ENCODE measurements at places on chromosomes 2 and 18.

GRCh38 chr2:20062615-20063545 is 11.5 kb upstream of the LAPTM4A start:
- no peak for DNase-seq

DNA sequence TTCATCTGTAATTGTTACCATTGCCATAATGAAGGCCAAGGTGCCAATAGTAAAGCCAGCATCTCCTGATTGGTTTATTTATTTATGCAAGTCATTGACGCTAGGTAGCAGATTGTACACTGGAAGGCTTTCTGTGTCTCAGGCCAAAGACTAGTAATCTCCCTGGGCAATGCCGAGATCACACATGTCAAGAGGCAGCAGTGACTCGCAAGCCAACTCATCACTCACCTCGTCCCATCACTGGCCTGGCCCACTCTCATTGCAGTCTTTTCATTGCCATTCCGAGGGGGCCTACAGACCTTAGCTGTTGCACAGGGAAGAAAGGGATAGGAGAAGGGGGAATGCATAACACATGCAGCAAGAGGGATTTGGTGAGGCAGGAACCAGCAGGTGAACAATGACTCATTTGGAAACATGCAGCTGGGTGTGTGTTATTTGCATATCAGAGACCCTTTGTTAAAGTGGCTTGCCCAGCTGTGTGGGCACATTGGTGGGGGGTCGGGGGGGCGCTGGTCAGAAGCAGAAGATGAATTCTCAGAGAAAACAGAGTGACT is 448.7 kb upstream of the HNRNPA3 start:
- no peak for DNase-seq

DNA sequence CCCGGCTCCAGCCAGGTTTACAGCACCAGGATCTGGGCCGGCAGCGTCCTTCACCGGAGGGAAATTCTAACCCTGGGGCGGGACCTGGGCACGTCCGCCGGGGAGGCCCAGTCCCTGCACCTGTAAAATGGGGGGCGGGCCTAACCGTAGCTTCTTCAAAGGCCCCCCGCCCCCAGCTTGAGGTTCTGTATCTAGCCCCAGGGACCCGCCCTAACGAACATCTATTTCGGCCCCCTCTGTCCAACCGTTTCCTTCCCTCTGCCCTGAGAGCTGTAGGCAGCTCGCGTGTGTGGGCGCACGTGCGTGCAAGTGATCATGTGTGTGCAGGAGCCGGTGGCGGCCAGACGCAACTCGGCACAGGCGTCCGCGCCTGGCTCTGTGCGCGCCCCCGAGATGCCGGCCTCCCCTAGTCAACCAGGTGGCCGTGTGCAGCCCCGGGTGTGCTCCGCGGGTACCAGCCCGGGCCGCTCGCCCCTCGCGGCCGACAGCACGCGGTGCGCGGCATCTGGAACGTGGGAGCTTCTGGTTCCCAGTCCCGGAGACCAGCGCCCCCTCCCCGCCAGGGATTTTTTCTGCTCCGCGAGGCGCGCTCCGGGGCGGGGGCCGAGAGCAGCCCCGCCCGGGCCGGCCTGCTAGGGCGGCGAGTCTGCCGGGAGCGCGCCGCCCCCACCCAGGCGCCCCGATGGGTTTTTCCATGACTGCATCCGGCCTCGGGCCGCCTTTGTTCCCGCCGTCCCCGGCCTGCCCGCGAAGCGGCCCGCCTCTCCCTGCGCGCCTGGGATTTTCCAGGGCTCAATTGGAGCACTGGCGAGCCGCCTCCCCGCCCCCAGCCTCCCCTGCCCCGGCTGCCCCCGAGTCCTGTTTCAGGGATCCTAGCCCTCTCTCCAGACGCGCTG is 21.2 kb downstream of the TEX44 start:
- peak; percentile 71 for DNase-seq

DNA sequence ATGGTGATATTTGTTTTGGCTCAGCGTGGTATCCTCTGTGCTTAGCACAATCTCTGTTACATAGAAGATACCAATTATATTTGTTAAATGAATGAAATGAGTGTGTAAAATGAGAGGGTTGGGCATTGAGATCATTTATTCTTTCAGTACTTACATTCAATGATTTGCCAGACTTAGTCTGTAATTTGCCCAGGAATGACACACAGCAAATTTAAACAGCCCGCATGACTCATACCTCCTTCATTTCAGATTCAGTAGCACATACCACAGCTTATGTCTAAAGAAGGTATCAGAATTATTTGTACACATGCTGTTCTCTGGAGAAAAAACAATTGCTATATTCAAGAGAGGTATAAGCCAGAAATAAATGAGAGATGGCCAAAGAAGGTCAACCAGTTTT is 37.0 kb downstream of the KLHL14 start:
- DNase-seq, result no peak

DNA sequence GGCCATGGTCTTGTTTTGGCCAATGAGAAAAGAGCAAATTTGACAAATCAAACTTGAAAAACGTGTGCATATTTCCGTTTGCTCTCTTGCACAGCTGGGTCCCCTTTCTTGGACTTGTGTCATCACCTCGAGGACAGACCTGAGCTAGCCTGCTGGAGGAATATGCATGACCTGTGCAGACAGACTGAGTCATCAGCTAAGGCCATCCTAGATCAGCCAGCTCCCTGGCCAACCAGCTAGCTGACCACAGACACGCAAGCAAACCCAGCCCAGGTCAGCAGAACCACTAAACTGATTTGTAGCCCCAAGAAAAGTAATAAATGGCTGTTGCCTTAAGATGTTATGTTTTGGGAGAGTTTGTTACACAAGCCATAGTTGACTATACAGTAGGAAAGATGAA is 61.3 kb upstream of the PAX3 start:
- no peak for DNase-seq

GRCh38 chr2:240618776-240619175 is 6.5 kb upstream of the GPR35 start:
- no peak for DNase-seq

DNA sequence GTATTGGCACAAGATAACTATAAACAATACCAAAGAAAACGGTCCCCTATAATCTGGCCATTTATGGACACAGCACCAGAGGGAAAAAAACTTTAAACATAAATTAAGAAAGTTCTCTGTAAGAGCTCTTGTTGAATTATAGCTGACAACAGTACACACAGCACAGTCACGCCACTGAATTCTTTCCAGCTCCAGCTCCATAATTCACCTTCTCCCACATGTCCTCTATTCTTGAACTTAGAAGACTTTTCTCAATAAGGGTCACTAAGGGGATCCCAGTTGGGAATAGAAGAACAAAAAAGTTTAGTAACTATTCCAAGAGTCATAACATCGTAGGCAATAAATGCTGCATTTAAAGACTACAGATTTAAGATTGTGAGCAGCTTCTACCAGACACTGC is 124.6 kb upstream of the CYP1B1 start:
- no peak for DNase-seq

- DNase-seq, result no peak
These were observed 6.1 kb downstream of the DCTN1 start for GRCh38 chr2:74373985-74374384.

GRCh38 chr2:180990794-180991193 is 10.4 kb downstream of the UBE2E3 start:
- no peak for DNase-seq

- no peak for DNase-seq
These were observed 90.0 kb downstream of the CRACDL start for GRCh38 chr2:98846041-98846440.

GRCh38 chr18:51253476-51253875 is 56.0 kb upstream of the MEX3C start:
- no peak for DNase-seq

DNA sequence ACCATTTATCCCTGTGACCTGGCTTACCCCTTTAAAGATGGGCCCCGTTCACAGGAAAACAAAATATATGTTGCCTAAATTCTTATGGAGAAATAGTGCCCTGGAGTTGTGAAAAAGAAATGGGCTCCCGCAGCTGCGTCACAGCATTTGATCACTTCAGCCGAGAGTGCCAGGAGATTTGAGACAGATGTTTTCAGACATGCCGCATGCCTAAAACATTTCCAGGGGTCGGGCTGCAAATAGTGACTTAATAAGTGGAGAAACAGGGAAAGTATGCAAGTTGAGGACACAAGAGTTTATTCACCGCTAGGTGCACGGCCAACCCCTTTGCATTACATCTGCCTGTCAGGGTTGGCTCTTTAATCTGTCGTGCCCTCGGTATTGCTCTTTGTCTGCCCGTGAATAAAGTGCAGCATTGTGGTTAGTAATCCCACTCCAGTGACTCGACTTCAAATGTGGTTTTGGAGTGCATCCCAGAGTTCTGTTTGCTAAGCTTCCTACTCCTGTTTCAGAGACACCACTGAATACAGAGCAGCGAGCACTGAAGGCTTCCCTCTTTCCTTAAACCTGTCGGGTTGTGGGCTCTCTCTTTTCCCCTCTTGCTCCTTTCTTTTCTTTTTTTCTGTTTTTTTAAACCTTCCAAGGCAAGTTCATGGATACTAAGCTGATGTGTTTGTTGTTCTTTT is 187.5 kb downstream of the LTBP1 start:
- DNase-seq, result no peak

DNA sequence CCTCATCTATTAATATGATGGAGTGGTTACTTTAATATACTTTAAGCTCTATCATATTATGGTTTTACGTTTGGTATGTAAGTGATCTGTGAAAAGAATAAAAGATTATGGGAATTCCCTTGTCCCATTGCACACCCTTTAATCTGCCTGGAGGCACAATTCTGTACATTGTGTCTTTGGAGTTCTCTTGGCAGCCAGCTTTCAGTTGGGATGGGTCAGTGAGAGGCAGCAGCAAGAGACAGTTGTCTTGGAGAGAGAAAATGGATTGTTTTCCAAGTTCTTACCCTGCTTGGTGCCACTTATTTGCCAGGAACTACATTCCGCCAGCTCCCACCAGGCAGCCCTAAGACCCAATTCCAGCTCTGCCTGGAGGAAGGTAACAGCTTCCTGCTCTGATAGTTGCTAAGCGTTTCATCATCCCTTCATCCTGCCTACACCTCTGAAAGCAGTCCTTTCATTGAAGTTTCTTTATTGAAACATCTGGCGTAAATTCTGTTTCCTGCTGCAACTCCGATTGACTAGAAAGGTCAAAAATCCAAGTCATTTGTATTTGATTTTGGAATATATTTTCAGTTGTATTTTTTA is 365.2 kb downstream of the AKAIN1 start:
- no peak for DNase-seq

DNA sequence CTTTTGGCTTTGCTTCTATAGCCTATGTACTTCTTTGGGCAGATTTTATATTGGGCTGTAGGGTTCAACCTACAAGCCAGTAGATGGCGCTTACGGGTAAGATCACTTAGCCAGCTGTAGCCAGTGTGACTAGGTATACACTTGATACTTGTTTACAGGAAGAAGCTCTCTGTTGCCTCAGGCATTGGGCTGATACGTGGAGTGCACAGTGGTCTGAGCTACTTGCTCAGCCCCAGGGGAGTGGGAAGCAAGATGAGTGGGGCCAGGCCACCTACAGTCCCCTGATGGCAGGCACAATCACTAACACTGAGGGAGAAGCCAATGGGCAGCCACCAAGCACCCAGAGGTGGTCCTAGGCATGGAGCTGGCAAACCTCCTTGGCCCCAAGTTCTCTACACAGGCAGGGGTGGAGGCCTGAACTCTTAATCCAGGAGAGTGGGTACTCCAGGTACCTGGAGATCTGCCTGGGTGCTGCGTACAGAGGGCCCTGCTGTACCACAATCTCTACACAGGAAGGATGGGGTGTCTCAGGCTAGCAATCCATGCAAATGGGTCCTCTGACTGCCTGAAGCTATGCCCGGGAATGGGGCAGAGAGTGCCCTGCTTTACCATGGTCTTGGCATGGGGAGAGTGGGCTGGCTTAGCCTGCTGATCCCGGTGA is 122.2 kb downstream of the NCOA1 start:
- DNase-seq, result no peak

- DNase-seq, result no peak
These were observed 78.7 kb downstream of the HS1BP3 start for GRCh38 chr2:20572221-20572620.

DNA sequence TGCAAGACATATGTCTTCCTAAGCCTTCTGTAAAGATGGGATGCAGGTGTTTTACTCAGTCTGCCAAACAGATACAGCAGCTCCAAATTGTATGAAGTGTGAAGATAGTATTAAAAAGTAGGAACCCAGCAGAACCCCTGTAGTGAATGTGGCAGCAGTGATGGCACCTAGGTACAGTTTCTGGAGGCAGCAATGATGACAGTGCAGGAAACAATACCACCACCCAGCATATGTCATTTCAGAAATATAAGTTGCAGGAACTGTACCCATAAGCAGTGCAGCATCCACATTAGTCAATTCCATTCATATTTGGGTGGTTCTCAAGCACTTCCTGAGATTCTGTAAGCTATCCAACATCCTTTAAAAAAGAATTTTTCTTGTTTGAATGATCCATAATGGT is 46.7 kb upstream of the ATP5MC3 start:
- no peak for DNase-seq

GRCh38 chr2:224841910-224842309 is 125.7 kb upstream of the CCDC195 start:
- DNase-seq, result no peak

DNA sequence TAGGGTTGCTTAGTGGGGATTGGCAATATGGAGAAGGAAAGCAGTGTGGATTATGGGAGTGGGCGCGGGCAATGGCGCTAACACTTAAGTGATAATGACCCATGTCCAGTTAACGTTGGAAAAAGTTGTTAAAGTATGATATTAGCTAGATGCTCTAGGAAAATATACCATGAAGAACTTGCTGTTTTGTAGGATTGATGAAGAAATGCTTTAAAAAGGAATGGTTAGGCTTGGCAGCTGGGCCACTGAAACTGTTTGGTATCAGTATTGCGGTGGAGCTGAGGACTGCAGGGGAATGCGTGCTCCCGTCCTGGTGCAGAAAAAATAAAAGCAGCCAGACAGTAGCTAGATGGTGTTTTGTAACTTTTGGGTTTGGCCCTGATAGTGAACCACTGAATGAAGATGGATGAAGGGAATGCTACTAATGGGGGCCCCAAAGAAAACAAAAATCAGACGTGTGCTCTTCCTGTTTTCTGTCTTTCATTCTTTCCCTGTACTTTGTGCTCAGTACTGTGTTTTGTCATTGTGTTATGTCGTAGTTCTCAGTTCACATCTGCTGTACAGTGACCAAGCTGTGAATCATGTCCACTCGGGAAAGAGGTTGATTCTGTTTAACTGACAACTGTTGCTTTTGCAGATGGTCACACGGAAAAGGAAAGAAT is 999 bp downstream of the INSIG2 start:
- no peak for DNase-seq

Data from activated CD8-positive, alpha-beta memory T cell treated with anti-CD3 and anti-CD28 coated beads for 48 hours (primary cell).